GM04504 (cell line): ENCODE measurements at places on chromosomes 3 and 15.
A peak's percentile ranks its signal among the peaks of the same experiment; 100 is the strongest.

GRCh38 chr3:42477696-42478095, 24.7 kb upstream of the VIPR1 start:
- DNase-seq = no peak

GRCh38 chr15:88700716-88701115, 61.9 kb downstream of the ISG20 start:
- no peak for DNase-seq

DNA sequence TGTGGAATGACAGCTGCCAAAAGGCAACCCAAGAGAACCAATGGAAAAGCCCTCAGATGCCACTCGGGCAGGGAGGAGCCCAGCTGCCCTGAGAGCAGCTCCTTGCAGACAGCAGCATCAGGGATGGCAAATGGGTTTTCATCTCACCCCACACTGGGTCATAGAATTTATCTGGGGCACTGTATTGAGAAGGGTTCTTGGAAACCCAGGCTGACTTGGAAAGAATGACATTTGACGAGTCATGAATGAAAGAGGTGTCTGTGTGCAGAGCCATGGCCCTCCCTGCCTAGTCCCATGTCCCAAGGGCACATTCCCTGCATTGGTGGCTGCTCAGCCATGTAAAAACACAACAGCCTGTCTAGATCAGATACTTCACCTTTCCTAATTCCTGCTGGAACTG, 157.9 kb upstream of the BHLHE40 start:
- no peak for DNase-seq

DNA sequence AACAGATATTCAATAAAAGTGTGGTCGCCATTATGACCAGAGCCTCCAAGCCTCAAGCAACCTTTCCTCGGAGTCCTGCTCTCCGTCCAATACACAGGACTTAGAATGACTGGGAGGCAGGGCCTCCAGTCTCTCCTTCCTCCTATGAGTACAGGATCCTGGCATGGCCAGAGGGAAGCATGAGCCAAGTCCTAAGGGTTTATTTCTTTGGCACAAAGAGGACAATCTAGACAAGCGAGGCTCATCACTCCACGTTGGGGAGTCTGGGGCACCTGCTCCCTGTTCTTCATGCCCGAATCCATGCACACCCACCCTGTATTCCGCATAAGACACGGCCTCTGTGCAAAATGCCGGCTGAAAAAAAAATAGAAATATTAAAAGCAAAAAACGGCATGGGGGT, 6.8 kb downstream of the PRRT3 start:
- DNase-seq = no peak

GRCh38 chr15:39243396-39243795, 337.5 kb upstream of the THBS1 start:
- no peak for DNase-seq

GRCh38 chr15:62456011-62456920, 291.2 kb upstream of the C2CD4B start:
- DNase-seq = no peak

GRCh38 chr15:75436881-75437280, 14.6 kb downstream of the SIN3A start:
- DNase-seq = no peak

DNA sequence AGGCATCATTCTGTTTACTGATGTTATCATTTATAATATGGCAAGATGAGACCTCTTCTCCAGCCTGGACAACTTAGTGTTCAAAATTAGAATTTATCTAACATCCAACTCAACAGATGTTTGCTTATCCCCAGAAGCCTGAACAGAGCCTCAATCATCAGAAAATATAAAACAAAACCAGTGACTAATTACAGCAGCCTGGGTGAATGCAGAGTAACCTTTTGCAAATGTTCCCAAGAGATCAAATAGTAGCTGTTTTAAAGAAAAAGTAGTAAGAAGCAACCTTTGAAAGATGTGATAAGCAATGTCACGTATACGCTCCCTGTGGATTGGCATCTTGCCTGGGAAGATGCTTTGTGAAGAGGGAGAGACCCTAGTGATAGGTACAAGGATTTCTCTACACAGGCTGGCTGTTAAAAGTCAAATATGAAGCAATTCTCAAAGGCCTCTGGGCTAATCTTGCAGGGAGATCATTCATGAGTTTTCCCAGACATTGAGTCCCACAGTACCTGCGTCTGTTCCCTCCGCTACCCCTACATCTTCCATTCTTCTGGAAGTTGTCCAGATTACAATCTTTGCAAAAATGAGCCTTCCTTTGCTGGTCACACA, 39.3 kb upstream of the PRICKLE2 start:
- no peak for DNase-seq

- DNase-seq = no peak
Observed at GRCh38 chr3:129758785-129759320, 134.7 kb downstream of the TMCC1 start.

- DNase-seq = peak; percentile 65
Observed at GRCh38 chr15:90071220-90071807, 31.0 kb downstream of the IDH2 start.

GRCh38 chr3:128736601-128737000, 10.6 kb downstream of the RAB7A start:
- no peak for DNase-seq

DNA sequence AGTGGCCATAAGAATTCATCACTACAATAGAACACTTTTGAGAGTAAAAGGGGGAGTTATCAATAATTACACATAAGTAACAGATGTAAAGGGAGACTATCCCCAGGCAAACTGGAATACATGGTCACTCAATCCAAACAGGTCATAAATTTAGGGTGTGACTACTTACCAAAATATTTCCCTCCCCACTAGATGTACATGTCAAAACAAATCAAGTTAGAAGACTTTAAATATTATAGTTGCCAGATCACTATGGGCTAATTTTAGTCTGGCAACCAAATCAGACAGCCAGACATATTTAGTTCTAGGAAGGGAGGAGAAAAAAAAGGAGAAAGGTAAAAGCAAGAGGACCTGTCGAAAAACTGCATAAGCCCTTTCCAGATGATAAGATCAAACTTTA, 23.1 kb downstream of the SLC24A5 start:
- no peak for DNase-seq

- no peak for DNase-seq
Observed at GRCh38 chr3:66606126-66606525, 105.3 kb upstream of the LRIG1 start.

GRCh38 chr15:59174835-59175831, 31.5 kb upstream of the LDHAL6B start:
- peak; percentile 61 for DNase-seq

- no peak for DNase-seq
Observed at GRCh38 chr15:88106074-88106473, 150.5 kb downstream of the NTRK3 start.

DNA sequence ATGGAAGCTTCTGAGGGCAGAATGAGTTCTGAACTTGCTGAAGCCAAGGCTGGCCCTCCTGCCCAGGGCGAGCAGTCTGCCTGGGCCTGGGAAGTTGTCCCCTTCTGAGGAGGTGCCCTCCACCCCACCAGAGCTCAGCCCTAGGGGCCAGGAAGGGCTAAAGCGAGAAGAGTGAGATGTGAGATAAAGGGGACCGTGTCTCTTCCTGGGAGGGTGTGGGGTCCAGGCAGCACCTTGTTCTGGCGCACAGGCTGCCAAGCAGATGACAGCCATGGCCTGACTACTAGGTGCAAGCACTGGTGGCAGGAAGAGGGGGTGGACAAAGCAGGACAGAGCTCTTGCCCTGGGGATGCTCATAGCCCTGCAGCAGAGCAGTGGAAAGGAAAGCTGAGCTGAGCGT, 3.7 kb downstream of the PAK6 start:
- no peak for DNase-seq

GRCh38 chr15:73787621-73788020, 34.5 kb upstream of the INSYN1 start:
- no peak for DNase-seq

DNA sequence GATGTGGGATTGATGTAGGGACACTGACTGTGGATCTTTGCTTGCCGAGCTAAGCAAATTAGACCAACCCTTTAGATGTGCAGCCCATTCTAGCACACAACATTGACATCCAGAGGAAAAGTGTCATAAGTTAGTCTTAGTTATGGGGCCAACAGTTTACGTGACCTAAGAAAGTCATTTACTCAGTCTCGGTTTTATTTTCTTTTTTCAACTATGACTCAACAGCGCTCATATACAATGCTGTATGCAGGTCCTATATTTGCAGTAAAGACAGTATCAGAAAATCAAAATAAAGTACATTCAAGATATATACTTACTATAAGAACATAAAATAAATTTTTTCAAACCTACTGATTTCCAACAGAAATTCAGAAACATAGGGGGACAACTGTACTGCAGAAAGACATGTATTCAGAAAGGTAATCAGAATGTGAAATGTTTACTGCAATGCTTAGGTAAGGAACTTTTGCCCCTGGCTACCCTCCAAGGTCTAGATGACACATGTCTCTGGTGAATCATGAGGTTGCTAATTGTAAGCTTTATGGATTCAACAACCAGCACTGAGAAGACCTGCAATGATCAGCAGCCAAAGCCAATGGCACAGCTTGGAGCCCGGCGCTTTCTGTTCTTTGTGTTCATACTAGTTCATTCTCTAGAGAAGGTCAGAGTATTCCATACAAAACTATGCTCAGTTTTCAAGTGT, 317.5 kb upstream of the CNTN6 start:
- no peak for DNase-seq

DNA sequence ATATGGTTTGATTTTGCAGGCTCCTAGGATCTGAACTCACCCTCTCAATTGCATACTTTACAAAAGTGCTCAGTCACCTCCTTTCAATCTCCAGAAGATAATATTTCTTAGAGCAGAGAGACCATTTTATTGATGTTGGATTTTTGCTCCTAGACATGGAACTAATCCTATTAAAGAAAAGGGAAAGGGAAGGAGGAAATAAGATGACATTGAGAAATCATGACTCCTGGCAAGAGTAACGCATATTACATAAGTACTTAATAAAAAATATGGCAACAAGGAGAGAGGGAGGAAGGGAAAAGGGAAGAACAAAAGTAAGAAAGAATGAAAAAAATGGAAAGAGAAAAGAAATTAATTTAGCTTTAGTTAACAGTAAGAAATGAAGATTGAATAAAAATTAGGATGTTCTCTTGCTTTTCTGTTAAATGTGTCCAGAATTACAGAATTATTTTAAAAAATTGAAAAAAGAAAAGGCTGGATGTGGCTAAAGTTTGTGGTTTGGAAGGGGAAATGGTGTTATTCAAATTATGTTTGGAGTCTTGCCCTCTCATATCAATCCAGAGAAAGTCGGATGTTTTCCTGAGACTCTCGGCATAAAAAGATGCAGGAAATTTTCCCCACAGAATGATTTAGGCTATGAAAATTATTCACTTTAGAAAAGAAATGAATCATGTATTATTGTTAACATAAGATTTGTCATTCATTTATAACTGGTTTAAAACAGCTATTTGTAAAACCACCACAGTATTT, 474.0 kb downstream of the FGF12 start:
- no peak for DNase-seq

DNA sequence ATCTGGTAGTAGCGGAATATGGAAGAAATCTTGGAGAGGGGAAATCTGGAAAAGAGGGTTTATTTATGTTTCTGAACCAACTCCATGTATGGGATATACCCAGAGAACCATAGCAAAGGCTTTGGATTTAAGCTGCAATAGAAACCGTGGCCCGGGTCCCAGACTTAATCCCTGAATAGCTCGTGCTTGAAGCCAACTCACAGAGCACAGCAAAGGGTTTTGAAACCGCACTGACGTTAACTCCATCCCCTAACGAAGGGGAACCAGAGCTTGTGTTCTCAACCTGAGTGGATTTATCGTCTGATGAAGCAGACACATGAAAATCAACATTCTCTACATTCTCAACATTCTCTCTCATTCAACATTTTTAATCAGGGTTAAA, 154.6 kb downstream of the APBA2 start:
- DNase-seq = no peak

DNA sequence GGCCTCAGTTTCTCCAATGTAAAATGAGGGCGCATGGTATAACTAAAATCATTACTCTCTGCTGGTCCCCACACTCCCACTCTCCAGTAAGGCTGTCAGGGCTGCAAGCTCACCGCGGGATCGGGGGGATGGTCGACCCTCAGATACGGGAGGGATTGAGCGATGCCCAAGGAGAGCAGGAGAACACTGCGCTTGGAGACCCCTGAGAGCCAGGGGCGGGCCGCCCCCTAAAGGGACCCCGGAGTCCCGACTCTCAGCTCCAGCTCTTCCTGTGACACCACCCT, 713 bp upstream of the PLEKHO2 start:
- DNase-seq = no peak

DNA sequence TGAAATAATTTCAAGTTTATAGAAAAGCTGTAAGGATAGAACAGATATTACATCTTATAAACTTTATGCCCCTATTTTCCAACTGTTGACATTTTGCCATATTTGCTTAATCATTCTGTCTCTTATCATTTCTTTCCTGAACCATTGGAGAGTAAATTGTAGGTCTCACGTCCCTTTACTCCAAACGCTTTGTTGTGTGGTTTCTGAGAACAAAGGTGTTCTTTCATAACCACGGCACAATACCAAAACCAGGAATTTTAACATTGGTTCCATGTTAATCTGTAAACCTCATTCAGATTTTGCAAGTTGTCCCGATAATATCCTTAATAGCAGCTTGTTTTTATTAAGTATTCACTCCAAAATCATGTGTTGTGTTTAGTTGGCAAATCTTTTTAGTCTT, 134.8 kb downstream of the AKAP13 start:
- no peak for DNase-seq

DNA sequence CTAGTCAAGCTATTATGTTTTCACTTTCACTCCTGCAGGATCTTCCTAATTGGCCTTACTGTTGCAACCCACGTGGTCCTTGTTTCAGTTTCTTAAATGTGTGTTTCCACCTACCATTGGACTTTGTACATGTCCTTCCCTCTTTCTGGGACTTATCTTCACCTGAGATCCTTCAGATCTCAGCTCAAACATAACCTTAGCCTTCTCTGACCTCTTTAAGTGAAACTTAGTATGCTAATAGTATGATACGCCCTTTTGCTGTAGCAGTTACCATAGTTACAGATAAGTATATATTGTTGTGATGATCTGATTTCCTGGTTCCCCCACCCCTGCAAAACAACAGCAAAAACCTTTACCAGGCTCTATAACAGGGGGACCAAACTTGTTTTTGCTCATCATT, 35.2 kb downstream of the U2SURP start:
- DNase-seq = no peak

DNA sequence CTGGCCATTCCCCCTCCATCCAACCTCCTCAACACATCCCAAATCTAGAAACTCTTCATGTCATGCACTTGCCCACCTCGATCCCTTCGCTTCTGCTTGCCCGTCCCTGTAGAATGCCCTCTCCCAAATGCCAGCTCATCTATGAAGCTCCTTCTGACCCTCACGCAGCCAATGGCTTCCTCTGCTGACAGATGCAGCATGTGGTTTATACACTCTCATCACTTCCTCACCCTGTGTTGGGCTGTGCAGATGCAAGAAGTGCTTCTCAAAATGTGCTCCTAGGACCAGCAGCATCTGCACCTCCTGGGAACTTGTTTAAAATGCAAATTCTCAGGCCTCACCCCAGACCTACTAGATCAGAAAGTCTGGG, 51.7 kb downstream of the SEMA5B start:
- DNase-seq = no peak

DNA sequence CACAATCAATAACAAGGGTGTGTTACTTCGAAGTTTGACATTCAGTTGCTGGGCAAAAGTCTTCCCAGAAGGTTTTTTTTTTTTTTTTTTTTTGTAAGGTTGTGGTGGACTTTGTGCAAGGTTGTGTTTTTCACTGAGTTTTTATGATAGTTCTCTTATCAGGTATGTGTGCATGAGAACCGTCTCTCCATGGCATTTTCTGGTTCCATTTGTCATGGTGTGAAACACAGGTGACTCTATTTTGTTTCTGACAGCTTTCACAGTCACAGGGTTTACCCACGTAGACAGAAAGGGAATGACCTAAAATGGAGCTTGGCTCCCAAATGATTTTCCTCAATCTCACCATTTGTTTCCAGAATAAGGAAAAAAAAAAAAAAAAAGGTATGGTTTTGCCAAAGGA, 1377.2 kb upstream of the CADM2 start:
- DNase-seq = no peak
